ENCODE measurements at places on chromosomes 2 and 18.

DNA sequence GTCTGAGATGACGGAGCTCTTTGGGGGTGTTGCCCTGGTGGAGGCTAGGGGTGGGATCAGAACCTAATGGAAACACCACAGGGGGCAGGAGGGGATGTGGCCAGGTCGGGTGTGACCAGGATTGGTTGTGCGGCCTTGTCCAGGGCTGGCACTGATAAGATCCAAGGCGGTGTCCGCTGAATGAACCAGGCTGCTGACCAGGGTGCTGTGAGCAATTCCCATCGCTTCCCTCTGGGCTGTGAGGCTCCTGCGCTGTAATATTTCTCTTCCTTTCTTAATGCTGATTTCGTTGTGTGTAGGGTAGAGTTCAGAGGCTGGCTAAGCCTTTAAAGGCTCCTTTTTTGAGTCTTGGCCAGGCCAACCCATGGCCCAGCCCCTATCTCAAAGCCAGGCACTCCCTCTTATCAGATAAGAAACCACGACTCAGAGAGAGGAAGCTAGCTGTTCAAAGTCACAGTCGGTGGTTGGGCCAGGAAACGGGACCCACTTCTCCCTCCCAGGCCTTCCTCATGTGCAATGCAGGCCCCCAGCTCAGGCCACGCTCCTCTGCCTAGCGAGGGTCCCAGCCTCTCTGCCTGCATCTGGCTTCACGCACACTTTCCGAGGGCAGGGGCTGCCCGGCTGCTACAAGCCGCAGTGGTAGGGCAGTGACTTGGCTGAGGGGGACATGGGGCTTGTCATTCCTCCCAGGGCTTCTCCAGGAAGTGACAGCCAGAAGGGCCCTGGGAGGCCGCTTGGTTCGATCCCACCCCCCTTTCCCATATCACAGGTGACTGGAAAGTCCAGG is 26.0 kb upstream of the FOSL2 start:
- peak; percentile 76 for DNase-seq

DNA sequence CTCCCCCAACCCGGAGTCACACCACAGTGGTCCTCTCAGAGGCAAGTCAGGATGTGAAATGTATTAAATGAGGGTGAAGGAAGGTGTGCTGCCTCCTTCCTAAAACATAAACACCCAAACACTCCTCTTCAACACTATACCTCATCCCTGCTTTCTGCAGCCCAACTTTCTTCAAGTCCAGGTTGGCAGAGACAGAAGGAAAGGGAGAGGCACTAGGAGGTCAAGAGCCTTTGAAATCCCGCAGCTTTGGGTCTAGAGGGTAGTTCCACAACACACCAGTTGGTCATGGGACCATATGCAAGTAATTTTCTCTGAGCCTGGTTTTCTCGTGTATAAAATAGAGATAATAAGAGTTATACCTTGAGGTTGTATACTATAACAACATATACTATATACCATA is 38.4 kb downstream of the FIGN start:
- no peak for DNase-seq

DNA sequence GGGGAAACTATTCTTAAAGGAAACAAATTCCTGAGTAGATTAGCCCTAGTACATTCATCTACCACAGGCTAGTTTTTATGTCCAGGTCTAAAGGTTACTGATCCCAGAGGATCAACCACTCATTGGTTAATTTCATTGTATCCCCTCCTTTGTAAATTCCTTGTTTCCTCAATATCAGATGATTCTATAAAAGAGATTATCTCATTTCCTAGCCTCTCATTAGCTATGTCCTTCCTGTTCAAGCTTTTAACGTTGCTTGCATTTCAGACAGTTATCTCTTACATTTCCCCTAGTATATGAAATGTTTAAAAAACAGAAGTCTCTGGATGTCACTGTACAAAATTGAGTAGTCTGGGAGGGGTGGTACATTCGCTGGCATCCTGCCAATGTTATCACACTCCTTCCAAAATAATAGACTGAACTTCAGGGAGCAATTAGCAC is 24.2 kb upstream of the ARMC9 start:
- DNase-seq, result no peak

DNA sequence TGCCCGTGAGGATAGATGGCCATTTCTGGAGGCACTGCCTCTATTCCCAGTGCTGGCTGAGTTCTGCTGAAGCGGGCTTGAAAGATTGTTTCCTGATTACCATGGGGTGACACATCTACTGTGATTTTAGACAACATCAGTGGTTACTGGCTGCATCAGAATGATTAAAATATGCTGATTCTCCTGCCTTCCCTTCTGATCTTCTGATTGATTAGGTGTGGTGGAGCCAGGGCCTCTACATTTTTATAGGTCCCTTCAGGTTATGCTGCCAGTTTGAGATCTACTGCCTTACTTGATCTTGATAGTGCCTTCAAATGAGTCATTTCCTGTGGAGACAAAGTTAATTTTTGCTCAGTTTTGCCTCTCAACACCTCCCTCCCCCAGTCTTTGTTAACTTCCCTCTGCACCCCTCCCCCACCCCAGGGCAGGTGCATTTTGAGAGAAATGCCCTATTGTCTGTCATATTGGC is 31.6 kb upstream of the SNORC start:
- DNase-seq, result no peak

- DNase-seq, result no peak
Measured at GRCh38 chr2:94996305-94997100, 29.0 kb upstream of the MAL start.

DNA sequence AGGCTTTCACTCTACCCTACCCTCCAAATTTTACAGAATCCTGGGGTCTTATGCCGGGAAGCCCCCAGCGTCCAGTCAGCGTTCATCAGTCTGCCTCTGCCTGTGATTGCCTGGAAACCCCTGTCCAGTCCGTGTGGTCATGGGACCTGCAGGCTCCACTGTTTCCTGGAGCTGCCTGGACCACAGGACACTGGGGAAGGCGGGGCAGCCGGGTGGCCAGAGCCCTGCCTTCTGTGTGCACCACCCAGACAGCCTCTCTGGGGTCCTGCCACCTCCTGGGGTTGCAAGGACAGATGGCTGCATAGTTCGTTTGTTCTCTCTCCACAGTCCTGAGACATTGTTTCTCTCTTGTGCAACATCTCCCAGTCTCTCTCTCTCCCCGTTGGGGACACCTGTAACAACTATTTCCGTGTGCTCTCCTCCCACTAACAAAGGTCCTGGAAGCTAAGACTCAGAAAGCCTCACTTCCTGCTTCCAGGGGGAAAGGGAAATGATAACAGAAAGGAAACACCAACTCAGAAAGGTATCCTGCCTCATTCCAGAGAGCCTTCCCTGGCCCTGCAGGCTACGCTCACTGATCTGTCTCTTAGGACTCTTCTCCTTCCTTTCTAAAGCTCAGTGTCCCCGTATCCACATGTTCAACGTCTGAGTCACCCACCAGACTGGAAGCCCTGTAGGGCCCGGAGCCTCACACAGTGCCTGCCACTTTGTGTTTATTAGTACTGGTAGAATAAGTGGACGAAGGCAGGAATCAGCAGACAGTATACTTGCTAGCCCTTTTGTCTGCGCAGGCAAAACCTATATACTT is 192.8 kb upstream of the RAB12 start:
- DNase-seq, result no peak

All from hematopoietic multipotent progenitor cell treated with erythropoietin and hydrocortisone succinate and interleukin-3 and kit ligand, for 17 days (in vitro differentiated cells).